ENCODE measurements at places on chromosomes 1 and 21.

DNA sequence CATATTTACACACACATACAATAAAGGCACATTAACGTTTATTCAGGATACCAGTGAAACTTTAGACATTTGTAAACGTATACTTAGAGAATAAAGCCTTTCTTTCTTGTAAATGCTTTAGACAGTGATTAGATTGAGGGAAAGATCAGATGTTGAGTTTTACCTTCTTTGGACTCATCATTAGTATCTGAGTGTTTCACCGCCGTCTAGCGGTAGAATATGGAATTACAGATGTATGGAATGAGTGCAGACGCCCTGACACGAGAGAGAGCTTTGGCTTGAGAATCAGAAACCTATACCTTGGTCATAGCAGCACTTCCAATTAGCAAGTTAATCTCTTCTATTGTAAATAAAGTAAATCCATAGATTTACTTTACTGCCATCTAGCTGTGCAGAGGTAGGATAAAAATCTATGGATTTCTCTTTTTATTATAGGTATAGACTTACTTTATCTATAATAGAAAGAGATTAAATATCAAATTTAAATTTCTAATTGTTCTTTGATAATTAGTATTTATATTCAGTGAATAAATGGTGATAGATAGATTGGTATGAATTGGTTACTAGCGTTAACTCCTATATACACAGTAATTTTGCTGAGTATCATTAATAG is 12.6 kb downstream of the FLG2 start:
- no peak overlapping the region for H3K27ac ChIP-seq
- H3K4me3 ChIP-seq = no peak overlapping the region
- H3K27me3 ChIP-seq = peaks cover 23% of the 10 kb centered on the region
- no peaks in the 10 kb centered on the region for H3K4me1 ChIP-seq
- DNase-seq = peak; percentile 61

- H3K4me3 ChIP-seq = no peak overlapping the region
- no peaks in the 10 kb centered on the region for H3K36me3 ChIP-seq
- no peak overlapping the region for H3K27ac ChIP-seq
These were observed 112.8 kb downstream of the HIVEP3 start for GRCh38 chr1:41805771-41806471.

- H3K4me3 ChIP-seq = no peak overlapping the region
- H3K4me1 ChIP-seq = no peaks in the 10 kb centered on the region
- peaks cover 5% of the 10 kb centered on the region for H3K36me3 ChIP-seq
These were observed 8.5 kb downstream of the GGPS1 start for GRCh38 chr1:235336903-235337302.

GRCh38 chr1:35080171-35080854 is 1.1 kb downstream of the ZMYM1 start:
- no peaks in the 10 kb centered on the region for H3K36me3 ChIP-seq
- H3K27ac ChIP-seq = peak overlapping the region; percentile 10
- no peak for DNase-seq
- no peaks in the 10 kb centered on the region for H3K27me3 ChIP-seq
- peaks cover 5% of the 10 kb centered on the region for H3K4me1 ChIP-seq

DNA sequence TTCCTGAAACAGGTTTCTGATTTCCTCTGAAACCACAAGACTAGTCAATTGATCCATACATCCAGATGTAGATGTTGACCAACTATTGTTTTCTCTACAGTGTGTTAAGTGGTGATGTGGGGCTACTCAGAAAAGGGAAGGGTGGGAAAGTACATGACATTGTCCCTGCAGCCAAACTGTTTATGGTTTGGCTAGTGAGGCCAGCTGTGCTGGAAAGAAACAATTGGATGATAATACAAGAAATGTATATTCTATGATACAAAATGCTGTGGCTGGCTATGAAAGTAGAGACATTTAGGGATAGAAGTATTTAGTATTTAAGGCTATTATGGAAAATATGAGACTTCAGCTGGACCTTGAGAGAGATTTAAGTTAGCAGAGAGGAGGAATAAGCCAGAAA is 244.5 kb downstream of the ADGRL2 start:
- no peaks in the 10 kb centered on the region for H3K36me3 ChIP-seq
- H3K4me3 ChIP-seq = no peak overlapping the region
- DNase-seq = no peak
- no peaks in the 10 kb centered on the region for H3K27me3 ChIP-seq
- no peaks in the 10 kb centered on the region for H3K4me1 ChIP-seq

- H3K4me1 ChIP-seq = no peaks in the 10 kb centered on the region
- no peak overlapping the region for H3K4me3 ChIP-seq
- H3K27ac ChIP-seq = no peak overlapping the region
- peaks cover 33% of the 10 kb centered on the region for H3K27me3 ChIP-seq
- H3K36me3 ChIP-seq = no peaks in the 10 kb centered on the region
- no peak for DNase-seq
These were observed 145.4 kb downstream of the PLXNA2 start for GRCh38 chr1:208098773-208099172.
